Fibroblast of mammary gland (primary cell): ENCODE measurements at places on chromosomes 4 and X.
A peak's percentile ranks its signal among the peaks of the same experiment; 100 is the strongest.

- no peak for DNase-seq
These were observed 53.8 kb upstream of the LNX1 start for GRCh38 chr4:53645108-53645507.

- DNase-seq: no peak
These were observed 399.0 kb downstream of the GBA3 start for GRCh38 chr4:23091711-23092110.

DNA sequence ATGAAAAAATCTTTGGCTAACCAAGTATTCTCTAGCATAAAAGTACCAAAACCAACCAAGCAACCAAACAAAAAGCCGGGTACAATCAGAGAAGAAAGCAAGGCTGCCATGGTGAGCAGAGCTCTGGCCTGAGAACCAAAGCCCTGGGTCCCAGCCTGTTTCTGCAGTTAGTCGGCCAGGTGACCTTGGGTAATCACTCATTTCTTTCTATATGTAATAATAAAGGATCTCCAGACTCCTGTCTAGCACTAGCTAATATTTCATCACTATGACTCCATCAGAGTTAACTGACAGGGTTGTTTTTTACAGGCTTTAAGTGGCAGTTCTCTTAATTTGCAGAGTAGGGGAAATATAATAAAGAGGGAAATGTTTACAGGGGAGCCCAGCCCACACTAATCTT is 34.0 kb upstream of the RASGEF1B start:
- DNase-seq: no peak

- peak; percentile 28 for DNase-seq
These were observed 72.1 kb downstream of the COX18 start for GRCh38 chr4:72997409-72997808.

GRCh38 chrX:154097589-154098541 is at the start of gene MECP2:
TSS of gene MECP2 (minus strand) at chrX:154097717.
- peak; percentile 88 for DNase-seq

DNA sequence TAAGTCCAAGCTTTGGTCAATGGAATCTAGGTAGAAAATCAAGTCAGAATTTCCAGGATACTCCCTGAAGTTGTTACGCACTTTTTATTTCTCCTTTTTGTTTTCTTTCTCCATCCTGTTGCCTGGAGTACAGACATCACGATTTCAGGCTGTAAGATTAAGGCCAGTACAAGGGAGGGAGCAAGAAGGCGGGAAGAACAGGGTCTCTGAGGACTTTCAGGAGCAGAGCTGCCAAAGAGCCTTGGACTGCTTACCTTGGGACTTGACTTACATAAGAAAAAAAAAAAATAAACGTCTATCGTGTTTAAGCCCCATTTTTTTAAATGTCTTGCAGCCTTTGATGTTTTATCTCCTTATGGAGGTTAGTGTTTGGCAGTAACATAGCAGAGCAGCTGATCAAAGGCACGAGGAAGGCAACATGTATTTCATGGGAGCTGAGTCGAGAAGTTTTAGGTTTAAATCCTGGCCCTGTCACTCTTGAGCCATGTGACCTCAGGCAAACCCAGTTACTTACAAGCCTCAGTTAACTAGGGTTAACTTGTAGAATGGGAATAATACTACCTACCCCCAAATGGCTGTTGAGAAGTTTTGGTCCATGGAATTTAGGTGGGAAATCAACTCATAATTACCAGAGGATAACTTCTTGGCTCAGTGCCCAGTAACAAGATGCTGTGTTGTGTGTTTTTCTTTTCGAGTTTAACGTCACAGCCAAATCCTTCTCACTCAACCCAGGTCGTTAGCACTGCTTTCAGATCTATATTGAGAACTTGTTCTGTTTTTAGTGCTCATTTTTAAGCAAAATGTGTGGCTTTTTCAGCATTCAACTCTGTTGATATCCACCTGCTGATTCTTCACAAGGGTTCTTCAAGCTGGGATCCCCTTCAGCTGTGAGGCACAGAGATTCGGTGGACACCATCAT is 106.8 kb downstream of the CLNK start:
- DNase-seq: no peak

- peak; percentile 59 for DNase-seq
These were observed 63.3 kb downstream of the GPAT3 start for GRCh38 chr4:83599183-83599582.

DNA sequence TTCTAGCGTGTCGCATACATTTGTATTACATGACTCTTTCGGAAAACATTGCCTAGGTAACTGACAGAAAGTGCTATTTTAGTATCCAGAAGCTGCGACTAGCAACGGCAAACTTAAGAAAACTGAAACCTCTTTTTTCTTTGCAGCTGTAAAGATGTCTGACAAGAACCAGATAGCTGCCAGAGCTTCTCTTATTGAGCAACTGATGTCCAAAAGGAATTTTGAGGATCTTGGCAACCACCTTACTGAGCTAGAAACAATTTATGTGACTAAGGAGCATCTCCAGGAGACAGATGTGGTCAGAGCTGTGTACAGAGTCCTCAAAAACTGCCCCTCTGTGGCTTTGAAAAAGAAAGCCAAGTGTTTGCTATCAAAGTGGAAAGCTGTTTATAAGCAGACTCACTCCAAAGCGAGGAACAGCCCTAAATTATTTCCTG is 9.4 kb downstream of the TCEANC start:
- DNase-seq: peak; percentile 94

- no peak for DNase-seq
These were observed 241.0 kb downstream of the AFF2 start for GRCh38 chrX:148741441-148741840.

DNA sequence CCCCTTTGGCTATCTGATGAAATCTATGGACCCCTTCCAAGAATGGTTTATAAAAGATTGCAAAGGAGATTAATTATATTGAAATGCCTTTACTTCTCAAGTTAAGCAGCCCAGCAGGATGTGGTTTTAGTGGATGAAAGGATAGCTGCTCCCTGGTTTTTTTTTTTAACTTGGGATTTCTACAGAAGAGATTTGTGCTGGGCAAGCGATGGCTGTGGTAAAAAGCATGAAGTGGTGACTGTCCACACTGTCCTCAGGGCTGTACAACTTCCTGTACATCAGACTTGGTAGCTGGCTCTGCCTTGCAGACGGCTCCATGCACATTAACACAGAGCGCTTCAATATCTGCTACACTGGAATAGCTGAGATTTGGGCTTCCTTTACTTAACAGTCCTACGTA is 321.7 kb downstream of the DHX15 start:
- DNase-seq: no peak

DNA sequence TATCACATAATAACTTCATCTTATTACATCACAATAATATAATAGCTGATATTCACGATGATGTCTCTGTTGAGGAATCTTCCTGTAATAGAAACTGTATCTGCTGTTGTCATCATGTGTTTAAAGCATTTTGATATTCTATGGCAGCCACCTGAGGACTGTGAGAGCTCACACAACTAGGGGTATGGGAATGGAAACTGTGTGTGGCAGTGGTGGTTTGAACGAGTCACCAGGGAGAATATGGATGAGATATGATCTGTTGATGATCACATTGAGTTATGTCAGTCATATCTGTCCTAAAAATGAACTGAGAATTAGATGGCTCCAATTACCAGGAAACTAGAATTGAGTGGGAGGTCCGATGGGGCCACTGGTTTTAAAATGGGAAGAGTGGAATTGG is 169.6 kb downstream of the MID1IP1 start:
- DNase-seq: no peak

- DNase-seq: no peak
These were observed 63.5 kb downstream of the ENPP6 start for GRCh38 chr4:184154199-184154598.

- DNase-seq: peak; percentile 93
These were observed 426 bp upstream of the C4orf51 start for GRCh38 chr4:145679520-145679919.

GRCh38 chr4:169179609-169180521 is 90.9 kb downstream of the SH3RF1 start:
- DNase-seq: no peak
